ENCODE measurements at places on chromosomes 11 and 22. TPM values are rescaled to one million over a fixed set of nuclear protein-coding genes. Genes with fewer than 3 reads are reported as not detected.

DNA sequence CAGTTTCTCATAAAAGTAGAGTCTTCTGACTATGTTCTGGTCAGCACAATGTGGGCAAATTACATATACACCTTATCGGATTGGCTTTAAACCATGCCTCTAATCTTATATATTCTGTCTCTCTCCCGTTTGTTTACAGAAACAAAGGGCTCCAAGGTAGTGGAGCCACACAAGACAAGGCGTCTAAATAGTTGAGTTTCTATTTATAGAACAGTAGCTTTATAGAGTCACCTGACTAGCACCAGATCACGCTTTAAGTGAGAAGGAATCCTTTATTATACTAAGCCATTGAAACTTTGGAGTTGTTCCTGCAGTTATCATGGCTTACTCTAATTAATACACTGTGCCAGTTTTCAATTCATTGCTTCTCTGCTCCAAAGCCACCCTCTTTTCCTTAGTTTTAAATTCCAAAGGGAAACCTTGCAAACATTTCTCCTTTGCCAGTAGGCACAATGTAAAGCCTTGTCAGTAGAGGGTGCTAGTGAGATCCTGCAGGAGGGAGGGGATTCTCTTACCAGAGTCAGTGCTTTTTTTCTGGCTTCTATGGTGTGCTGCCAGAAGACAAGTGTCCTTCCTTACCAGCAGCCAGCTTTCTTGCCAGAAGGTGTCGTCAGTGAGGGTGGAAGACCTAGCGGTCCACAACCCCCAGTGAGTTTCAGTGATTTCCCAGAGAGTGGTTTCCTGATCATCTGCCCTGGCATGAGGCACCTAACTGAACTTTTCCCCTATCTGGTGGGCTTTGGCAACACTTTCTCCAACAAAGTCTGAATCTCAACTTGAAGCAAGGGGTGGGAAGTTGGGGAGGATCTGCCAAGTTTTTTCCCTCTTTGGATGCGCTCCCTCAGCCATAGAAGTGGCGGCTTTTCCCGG lies 71.7 kb downstream of the RAB38 start:
- DNase-seq = peak; percentile 78

DNA sequence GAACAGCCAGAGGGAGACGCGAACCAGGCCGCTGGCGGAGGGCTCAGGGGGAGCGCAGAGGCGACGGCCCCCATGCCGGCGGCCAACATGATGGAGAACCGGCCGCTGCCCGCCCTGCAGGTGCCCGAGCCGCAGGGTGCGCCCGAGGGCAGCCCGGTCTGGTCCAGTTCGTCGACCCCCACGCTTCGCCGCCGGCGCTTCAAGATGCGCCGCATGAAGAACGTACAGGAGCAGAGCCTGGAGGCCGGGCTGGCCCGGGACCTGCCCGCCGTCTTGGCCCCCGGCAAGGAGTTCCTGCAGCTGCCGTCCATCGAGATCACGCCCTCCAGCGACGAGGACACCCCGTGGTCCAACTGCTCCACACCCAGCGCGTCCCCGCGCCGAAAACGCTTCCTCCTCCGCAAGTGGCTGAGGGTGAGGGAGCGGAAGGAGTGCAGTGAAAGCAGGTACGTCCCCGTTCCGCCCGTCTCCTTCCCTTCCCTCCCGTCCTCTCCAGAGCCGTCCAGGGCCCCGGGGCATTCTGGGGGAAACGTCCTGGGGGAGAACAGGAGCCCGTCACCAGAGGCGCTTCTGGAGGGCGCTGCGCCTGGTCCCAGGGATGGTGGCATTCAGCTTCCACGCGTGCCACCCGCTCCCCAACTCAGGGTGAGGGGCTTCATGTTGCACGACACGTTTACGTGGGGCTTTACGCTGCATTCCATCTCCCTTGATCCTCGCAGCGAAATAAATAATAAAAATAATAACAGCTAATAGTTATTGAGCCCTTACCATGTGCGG lies 840 bp downstream of the GRAMD1B start:
- peak; percentile 75 for DNase-seq

DNA sequence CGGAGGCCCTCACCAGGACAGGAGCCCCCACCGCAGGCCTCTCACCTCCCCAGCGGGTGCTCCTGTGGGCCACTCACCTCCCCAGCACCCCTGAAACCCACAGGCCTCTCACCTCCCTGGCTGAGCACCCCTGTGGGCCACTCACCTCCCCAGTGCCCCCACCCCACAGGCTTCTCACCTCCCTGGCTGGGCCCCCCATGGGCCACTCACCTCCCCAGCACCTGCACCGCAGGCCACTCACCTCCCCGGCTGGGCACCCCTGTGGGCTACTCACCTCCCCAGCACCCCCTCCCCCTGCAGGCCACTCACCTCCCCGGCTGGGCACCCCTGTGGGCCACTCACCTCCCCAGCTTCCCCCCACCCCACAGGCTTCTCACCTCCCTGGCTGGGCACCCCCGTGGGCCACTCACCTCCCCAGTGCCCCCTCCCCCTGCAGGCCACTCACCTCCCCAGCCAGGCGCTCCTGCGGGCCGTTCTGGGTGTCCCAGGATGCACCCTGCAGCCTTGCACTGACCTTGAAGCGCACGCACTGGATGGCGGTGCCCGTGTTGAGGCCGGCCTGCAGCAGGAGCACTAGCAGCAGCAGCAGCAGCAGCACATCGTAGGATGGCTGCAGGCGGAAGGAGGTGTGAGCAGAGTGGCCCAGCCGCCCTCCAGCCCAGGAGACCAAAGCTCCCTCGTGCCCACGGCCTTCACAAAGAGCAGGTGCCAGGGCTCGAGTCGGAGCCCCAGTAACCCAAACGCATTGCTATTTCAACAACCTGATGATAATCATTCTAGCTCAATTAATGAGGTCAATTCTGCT lies 5.7 kb upstream of the TTLL8 start:
- DNase-seq = no peak

DNA sequence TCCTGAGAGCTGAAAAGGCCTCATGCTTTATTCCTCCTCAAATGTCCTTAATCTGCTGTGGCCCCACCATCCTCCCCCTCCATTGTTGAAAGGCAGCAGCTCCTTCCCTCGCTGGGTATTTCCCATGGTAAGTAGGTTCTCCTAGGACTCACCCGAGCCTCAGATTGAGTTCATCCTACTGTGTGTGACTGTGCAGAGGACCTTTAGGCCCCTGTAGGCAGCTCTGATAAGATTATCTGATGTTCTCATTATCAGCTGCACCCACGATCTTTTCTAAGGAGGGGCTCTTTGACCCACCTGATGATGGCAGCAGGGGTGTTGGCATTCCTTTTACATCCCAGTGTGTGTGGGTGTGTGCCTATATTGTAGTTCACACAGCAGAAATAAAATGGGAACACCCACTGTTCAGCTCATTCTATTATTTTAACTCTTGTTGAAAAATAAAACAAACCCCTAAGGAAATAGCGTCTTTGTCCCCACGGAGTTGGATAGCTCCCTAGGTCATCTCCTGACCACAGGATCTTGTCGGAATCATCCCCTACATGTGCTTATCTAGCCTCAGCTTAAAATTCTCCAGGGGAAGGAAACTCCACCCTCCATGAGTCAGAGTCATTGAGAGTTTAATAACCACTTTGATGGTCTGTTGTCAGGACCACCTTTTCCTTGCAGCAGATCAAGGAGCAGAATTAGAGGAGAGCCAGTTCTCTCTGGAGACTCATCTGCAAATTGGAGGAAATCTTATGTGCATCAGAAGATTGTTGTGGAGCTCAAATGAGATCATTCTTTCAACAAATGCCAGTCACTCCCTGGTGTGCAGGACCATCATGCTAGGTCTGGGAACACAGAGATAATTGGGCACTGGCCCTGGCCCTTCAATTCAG lies 19.3 kb downstream of the ENDOD1 start:
- peak; percentile 84 for DNase-seq

The SLC16A8 gene
- not detected for total RNA-seq

All from HT1080 (cell line).